AG09319 (cell line): ENCODE measurements at places on chromosomes 5 and 9.

DNA sequence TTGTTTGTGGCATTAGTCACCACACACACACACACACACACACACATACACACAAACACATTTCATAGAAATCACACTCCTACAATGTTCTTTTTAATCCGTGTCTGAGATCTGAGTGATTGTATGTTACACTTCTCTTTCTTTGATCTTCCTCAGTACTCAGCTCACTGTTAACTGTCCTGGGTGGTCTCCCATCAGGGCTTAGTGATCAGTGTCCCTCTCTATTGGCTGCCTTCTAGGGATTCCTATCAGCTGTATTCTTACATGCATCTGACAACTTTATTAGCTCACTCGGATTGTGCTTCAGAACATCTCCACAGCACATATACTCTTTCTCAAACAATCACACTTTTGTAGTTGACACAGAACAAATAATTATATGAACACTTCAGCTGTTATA is 170.2 kb upstream of the POU5F2 start:
- no peak for DNase-seq

- DNase-seq, result no peak
Measured at GRCh38 chr5:76204713-76205112, 121.5 kb downstream of the SV2C start.

- no peak for DNase-seq
Measured at GRCh38 chr9:127388856-127389238, 8.1 kb upstream of the SLC2A8 start.

DNA sequence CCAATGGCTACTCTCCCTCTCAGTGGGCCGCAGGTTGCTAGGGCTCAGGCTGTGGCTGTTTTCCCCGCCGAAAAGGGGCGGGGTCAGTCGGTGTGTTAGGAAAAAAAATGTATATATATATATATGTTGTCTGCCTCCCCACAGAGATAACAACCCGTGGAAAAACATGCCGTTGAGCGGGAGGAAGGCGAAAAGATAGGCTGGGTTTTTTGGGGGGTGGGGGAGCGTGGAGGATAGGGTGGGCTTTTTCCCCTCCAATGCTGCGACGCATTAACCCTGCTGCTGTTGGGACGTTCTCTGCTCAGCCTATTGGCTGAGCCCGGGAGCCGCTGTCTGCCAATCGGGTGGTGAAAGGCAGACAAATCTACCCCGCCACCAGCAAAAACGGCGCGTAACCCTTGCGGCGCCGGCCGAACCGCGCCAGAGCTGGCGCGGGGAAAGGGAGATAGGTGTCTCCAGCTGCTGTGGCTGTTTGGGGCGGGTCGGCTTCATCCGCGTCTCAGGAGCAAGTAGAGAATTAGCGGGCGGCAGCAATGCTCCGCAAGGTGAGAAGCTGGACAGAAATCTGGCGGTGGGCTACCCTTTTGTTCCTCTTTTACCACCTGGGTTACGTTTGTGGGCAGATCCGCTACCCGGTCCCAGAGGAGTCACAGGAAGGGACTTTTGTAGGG is at the start of gene PCDHGC4:
Gene PCDHGC4, plus strand, starts transcription at position 390 of the 671 bp plus-strand sequence. Its CDS starts 144 bp downstream, at position 534.
- DNase-seq, result no peak

DNA sequence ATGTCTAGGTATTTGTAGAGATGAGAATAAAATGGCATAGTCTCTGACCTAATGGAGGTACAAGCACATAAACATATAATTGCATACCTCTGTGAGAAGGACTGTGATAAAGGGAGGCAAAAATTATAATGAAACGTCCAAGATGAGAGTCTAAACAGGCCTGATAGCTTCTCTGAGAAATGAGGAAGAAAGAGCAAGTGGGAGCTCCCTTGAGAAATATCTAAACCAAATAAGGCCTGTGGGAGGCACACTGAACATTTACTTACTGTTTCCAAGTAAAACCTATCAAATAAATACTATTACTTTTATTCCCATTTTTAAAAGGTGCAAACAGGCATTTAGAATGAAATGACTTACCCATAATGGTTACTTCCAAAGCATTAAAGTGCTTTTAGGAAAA is 125.6 kb upstream of the PAPPA start:
- no peak for DNase-seq

- no peak for DNase-seq
Measured at GRCh38 chr9:33778700-33779351, 16.5 kb upstream of the PRSS3 start.

- no peak for DNase-seq
Measured at GRCh38 chr9:93324191-93324834, 127.2 kb upstream of the FAM120A start.

DNA sequence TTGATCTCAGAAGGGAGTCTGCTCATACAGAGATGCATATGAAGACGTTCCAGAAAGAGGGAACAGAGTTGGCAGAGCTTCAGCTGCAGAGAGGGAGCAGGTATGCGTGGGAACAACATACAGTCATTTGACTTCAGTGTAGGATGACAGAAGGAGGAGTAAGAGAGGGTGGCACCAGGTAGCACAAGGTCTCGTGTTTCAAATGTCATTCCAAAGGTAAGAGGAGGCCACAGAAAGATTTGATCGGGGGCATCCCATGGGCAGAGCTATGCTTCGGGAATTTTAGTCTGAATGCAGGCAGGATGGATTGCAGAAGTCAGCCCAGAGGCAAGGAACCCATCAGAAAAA is 367.1 kb downstream of the CDK5RAP2 start:
- no peak for DNase-seq

DNA sequence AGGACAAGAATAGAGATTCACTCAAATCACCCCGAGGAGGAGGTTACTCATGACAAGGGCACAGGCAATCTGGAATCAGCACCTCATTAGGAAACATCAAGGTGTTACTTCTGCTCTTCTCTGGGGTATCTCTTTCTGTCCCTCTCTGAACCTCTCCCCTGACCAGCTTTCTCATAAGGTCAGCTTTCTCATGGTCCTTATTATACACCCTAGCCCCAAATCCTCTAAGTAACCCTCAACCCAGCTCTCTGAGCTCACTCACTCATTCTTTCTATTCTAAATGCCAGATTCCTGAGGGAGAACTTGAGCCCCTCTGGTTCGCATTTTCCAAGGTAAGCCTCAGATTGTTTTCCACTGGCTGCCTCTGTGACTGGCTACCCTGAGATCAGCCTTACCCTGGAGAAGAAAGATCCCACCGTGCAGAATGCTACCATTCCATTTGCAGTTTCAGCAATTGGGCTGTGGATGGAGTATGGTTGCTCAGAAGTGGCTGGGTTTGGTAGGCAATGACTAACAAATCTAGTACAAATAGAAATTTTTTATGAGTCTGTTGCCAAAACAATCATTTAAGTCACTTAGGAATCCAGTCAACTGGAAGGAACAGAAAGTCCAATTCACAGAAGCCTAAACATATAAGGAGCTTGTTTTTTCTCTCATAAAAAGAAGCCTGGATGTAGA is 9.0 kb upstream of the TIMD4 start:
- DNase-seq, result no peak

DNA sequence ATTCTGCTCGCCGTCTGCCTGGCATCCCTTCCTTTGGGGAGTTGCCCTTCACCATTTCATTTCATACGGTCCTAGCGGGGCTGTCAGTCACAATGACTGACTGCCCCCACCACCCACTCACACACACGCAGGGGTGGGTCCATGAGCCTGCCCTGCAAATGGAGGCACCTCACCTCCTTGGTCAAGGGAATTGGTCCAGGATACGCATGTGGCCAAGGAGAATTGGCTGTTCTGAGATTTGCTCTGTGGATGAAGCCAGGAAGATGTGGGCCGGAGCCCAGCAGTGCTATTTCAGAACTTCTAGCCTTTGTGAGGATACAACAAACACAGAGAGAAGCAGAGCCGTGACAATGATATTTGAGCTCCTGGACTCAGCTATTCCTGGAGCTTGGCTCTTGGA is 17.0 kb downstream of the C1QTNF2 start:
- DNase-seq, result no peak

- DNase-seq, result no peak
Measured at GRCh38 chr9:137013571-137013940, 14.5 kb downstream of the ABCA2 start.

DNA sequence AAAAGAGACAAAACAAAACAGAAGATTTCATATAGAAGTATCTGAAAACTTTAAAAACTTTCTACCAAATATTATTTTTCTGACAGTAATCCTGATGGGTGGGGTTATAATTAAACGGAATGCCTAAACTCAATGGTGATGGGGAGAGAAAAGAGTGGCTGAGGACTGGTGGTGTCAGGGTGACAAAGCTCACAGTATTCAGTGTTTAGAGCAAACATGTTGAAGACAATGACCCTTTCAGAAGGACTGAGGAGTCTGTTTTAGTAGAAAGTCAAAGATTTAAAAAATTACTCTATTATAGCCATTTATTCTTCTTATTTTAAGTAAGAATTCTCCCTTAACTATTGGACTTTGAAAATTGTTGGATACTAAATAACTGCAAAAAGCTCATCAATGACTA is 1144.0 kb downstream of the TAF11L14 start:
- no peak for DNase-seq

GRCh38 chr5:59799668-59800346 is 93.7 kb downstream of the PDE4D start:
- no peak for DNase-seq

- DNase-seq, result no peak
Measured at GRCh38 chr9:125568621-125569020, 138.4 kb downstream of the MAPKAP1 start.

- DNase-seq, result no peak
Measured at GRCh38 chr5:154408811-154409210, 37.0 kb upstream of the SAP30L start.

- DNase-seq, result no peak
Measured at GRCh38 chr5:1909346-1909985, 26.7 kb upstream of the IRX4 start.

DNA sequence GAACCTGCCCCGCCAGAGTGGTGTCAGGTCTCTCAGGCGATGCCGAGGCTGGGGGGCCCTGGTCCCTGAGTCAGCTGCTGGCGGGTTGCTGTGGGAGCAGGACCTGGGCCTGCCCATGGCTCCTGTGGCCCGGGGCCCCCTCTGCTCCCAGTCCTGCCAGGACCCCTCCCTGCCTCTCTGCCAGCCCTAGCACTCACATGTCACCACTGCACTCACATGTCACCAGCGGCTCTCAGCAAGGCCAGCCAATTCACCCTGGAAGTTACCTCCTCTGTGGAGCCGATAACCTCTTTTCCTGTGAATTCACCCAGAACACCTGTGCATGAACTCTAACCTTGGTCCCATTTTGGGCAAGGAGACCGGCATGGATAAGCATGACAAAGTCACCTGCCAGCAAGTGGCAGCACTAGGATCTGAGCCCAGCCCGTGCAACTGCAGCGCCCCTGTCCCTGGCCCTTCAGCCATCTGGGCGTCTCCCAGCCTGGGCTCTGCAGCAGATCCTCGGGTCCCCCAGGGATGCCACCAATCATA is 170.2 kb downstream of the GAPVD1 start:
- no peak for DNase-seq

- no peak for DNase-seq
Measured at GRCh38 chr5:160097991-160098390, 21.3 kb downstream of the PWWP2A start.

GRCh38 chr9:26756881-26757280 is 135.7 kb downstream of the CAAP1 start:
- no peak for DNase-seq
